ENCODE measurements at places on chromosomes 12 and 14. TPM values are rescaled to one million over a fixed set of nuclear protein-coding genes. Genes with fewer than 3 reads are reported as not detected.

DNA sequence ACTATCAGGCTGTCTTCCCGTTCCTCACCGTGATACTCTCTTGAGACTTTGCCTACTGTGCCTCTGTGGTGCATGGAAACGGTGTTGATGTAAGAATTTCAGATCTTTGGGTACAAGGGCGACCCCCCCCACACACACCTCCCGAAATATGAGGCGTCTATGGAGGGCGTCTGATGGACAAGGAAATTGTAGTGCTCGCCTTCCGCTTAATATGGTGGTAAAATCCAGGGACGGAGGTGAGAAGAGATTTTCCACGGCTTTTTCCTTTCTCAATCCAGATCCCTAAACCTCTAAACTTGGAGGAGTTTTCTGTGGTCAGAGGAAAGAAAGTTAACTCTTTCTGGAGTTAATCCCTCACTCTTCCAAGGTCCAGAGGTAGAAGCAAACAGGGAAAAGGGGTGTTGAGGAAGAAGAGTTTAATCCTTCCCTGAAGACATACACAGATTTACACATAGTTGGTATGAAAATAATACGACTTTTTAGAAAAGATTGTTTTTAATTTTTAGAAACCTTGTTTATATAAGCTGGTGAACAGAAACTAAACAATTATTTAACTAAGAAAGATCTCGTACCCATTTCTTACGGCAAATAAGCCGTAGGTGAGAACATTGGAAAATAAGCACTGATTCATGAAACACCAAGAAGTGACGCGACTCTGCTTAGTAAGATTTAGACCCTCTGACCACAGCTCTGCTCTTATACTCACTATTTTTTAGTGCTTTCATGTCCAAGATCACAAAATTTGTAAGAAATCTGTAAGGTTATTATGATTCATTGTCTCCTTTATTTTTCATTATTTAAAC lies 23.1 kb upstream of the RNASE12 start:
- DNase-seq: no peak

- DNase-seq: peak; percentile 36
These were observed 99.2 kb downstream of the SNAPC1 start for GRCh38 chr14:61861320-61861865.

ALDH2 gene
- total RNA-seq: 103 TPM

DNA sequence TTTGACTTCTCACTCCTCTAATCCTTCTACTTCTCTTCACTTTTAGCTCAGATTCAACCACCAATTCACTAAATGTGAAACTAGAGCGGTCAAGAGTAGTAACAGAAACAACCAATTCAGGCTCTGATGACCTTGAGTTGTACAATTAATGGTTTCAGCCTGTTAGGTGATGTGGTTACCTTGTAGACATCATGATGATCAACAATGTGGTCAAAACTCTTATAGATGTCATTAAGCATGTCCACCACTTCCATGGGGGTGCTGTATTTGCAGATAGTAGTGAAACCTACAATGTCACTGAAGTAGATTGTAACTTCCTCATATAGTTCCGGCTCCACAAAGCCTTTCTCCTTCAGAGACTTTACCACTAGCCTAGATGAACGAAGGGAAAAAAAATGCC lies 54.1 kb upstream of the PLBD1 start:
- no peak for DNase-seq

- no peak for DNase-seq
These were observed 56.4 kb downstream of the MON2 start for GRCh38 chr12:62522984-62523383.

DNA sequence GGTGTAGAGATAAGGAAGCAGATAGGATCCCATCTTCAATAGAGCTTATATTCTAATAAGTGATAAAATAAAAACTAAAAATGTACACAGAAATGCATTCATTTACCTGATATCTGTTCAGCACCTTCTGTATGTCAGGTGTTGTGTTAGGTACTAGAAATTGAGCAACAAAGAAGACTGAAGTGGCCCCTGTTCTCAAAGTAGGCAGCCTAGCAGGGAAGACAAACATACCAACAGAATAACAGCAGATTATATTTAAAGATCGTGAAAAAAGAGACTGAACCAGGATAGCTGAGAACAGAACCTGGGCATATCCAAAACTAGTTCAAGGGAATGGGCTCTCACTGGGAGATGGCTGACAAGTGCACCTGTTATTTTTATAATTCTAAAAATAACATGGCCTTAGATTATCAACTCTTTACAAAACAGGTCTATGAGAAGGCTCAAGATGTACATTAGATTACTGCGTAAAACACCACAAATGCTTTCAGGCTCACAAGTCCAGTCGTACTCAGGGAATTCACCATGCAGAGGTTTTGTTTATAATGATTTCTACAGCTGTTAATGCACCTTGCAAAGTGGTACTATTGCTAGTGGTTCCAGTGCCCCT lies 16.4 kb downstream of the ANO6 start:
- DNase-seq: no peak

CLEC4A gene
- total RNA-seq: not detected

DNA sequence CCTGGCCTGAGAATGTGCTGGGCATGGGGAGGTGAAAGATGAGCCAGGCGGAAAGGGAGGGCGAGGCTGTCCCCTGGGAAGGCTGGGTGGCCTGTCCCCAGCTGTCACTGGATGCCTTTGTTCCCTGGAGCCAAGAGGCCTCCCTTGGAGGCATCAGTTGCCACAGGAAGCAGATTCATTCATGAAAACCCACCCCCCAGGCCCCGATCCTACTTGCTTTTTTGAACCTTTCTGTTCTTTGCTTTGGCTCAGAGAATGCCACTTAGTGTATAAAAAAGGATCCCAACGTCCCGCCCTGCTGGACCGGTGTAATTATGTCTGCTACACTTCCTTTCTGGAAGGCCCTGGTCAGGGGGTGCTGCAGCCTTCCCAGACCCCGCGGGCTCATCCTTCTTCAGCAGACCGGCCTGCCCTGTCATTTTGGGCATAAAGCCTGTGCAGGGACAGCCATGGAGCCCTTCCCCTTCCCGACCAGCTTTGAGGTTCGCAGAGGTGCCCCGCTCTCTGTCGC lies 220.2 kb downstream of the SLC41A2 start:
- no peak for DNase-seq

- peak; percentile 66 for DNase-seq
These were observed 5.7 kb downstream of the FAM222A start for GRCh38 chr12:109719123-109720022.

HNF1A gene
- 27.0 TPM for total RNA-seq

- DNase-seq: no peak
These were observed 122.5 kb downstream of the SCARB1 start for GRCh38 chr12:124741211-124741610.

OR6J1 gene
- total RNA-seq: not detected

MYF5 gene
- total RNA-seq: not detected

DNA sequence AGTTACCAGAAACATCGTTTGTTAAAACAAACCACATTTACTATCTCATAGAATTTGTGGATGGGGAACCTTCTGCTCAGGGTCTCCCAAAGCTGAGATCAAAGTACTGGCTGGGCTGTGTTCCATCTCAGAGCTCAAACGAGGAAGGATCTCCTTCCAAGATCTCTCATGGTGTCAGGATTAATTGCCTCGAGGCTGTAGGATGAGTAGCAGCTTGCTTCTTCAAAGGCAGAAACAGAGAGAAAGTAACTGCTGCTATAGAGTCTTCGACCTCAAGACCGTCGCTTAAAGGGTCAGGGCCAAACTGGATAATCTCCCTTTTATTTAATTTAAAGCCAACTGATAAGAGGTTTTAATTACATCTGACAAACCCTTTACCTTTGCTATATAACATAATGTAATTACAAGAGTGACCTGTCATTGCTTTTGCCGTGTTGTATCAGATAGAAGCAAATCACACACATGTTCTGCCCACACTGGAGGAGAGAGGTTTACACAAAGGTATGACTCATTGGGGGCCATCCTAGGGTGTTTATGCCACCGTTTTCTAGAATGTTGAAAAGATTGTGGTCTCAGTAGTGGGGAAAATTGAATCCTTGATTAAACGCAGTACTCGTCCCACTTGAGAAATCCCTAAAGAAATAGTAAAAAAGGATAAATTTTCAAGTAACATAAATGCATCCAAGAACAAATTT lies 868.8 kb upstream of the TMEM132C start:
- no peak for DNase-seq

KRT73 gene
- not detected for total RNA-seq

NGB gene
- total RNA-seq: not detected

DNA sequence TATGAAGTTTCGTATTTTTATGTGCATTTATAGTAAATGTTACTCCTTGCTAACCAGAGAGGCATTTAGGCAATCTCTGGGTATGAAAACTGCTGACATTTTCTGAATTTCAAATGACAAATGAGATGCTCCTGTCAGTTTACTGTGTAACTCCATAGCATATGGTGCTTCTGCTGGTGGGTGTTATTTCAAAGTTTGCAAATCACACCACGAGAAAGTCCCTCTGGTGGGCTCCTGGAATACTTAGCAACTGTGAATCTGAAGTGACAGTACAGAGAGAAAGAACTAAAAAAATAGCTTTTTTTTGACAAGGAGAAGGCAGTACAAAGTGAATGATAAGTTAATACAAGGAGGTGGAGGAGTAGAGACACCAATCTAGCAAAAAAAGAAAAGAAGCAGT lies 161.5 kb downstream of the DERA start:
- no peak for DNase-seq

- DNase-seq: no peak
These were observed 21.8 kb upstream of the MEG3 start for GRCh38 chr14:100804138-100804537.

ASIC1 gene
- 0.24 TPM for total RNA-seq

JAG2 gene
- total RNA-seq: not detected

GRCh38 chr12:113439606-113440030 lies 17.4 kb downstream of the SDSL start:
- peak; percentile 40 for DNase-seq

- peak; percentile 65 for DNase-seq
These were observed 90.0 kb upstream of the EIF5 start for GRCh38 chr14:103243764-103244737.

BDKRB1 gene
- total RNA-seq: not detected

GRCh38 chr12:64797156-64797555 lies 27.3 kb upstream of the TBC1D30 start:
- peak; percentile 31 for DNase-seq

- no peak for DNase-seq
These were observed 101.6 kb upstream of the ESRRB start for GRCh38 chr14:76274324-76274723.

L3HYPDH gene
- total RNA-seq: 22.4 TPM

GRCh38 chr12:63994704-63995103 lies 150.2 kb downstream of the SRGAP1 start:
- no peak for DNase-seq

MMP19 gene
- total RNA-seq: not detected

GRCh38 chr12:122031342-122032216 lies 9.9 kb downstream of the BCL7A start:
- DNase-seq: no peak

GRCh38 chr12:109778684-109779083 lies 54.5 kb downstream of the TRPV4 start:
- DNase-seq: no peak

GRCh38 chr14:22407033-22407432 lies 182.0 kb downstream of the DAD1 start:
- DNase-seq: no peak

DNA sequence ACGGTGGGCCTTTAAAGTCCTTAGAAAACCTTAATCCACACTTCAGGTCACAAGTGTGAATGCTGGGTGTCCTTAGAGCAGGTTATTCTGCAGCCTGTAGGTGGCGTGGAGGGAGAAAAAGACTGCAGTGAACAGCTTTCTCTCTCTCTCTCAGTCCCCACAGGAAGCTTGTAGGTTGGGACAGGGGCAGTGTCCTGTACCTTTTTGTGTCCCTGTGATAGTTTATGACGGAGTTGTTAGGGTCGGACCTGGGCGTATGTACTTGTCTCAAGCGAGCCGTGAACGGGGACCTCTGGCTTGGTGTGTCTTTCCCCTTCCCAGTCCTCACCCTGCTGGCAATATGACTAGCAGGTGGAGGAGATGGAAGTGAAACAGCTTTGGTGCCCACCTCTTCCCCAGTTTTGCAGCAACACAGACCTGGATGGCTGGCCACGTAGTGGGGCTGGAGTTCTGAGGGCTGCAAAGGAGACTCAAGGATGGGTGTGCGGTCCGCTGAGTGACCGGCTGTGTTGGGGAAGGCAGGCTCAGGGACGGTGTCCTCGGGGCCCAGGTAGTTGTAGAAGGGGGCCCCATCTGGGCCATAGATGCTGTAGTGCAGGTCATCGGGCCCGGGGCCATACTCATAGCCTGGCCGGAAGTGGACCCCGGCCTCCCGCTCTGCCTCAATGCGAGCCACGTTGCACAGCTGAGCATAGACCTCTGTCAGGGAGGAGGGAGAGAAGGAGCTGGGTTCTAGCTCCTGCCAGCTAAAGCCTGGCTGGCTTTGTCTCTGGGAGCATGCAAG lies 8.9 kb downstream of the ISCA2 start:
- peak; percentile 50 for DNase-seq

PNN gene
- 110 TPM for total RNA-seq

DNA sequence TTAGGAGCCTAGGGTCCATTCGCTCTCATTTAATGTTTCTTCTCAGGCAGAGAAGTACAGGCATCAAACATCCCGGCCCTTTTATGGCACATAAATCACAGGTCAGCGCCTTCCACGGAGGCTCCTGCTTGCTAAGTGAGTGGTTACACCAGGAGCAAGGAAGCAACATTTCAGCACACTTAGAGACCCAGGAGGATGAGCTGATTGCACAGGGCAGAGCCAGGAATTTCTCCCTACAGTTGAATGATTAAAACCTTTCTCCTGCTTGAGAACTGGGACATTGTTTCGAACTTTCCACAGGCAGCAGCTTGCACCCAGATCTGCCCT lies 233.4 kb downstream of the SPTSSA start:
- no peak for DNase-seq

GRCh38 chr12:75528272-75528671 lies 16.9 kb upstream of the KRR1 start:
- no peak for DNase-seq
